ENCODE measurements at places on chromosomes 6 and 20.

- DNase-seq = no peak
Measured at GRCh38 chr6:160349020-160349441, 853 bp downstream of the SLC22A3 start.

DNA sequence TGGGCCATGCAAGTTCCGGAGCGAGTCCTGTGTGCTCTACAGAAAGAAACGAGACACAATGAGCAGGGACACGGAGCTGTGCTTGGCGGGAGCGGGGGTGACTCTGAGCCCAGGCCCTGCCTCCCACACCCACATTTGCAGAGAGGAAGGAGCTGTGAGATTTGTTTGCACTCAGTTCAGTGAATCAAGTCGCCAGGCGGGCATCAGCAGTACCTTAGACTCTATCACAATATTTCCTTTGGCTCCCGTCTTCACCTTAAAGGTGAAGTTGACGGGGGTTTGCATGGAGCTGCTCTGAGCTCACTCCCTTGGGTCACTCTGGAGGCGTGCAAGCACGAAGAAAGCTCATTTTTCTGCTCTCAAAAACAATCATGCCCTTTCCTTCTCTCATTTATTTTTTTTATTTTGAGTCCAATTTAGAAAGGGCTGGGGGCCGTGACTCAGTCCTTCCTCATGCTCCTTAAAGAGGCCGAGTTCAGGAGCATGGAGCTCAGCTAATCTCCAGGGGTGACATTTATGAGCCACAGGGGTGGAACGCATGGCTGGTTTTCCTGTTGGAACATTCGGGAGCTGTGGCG lies 188.2 kb downstream of the NFATC2 start:
- no peak for DNase-seq

DNA sequence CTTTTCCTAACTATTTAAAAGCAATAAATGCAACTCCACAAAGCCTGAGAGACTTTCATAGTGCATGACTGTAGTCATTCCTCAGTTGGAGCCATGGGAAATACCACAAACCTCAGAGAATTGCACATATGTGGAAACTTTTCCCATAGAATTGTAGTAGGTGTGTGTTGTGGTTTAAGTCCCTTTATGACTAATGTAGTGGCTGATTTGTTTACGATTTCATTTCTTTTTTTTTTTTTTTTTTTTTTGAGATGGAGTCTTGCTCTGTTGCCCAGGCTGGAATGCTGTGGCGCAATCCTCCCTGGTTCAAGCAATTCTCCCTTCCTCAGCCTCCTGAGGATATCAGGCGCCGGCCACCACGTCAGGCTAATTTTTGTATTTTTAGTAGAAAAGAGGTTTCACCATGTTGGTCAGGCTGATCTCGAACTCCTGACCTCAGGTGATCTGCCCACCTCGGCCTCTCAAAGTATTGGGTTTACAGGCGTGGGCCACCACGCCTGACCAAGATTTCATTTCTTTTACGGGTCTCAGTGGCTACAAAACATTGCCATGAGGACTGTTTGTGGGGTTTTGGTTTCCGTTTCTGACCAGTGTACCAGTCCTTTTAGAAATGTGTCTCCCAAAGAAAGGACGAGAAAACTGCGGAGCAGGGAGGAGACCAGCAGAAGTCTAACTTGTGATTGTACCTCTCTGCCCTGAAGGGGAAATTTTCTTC lies 212.1 kb upstream of the MARCKS start:
- DNase-seq = no peak

DNA sequence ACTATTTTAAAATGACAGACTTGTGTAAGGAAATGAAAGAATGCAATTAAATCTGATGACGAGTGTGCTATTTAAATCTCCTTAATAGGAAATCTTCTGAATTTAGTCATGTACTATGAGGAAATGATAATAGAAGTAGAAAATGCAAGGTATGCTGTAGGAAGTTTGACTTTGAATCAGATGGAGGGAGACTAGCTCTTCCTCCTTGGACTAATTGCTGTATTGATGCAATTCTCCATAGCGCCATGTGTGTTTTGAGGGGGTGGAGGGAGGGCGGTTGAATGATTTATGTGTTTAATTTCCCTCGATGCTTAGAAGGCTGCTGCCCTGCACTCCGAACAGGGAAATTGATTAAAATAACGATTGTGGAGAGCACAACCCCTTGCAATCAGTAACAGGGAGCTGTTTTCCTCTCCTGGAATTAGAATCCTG lies 214.4 kb upstream of the PRND start:
- no peak for DNase-seq

GRCh38 chr6:160028487-160029275 lies 59.8 kb downstream of the IGF2R start:
- DNase-seq = no peak
